GM12864 (cell line): ENCODE measurements at places on chromosomes 5 and 9.

DNA sequence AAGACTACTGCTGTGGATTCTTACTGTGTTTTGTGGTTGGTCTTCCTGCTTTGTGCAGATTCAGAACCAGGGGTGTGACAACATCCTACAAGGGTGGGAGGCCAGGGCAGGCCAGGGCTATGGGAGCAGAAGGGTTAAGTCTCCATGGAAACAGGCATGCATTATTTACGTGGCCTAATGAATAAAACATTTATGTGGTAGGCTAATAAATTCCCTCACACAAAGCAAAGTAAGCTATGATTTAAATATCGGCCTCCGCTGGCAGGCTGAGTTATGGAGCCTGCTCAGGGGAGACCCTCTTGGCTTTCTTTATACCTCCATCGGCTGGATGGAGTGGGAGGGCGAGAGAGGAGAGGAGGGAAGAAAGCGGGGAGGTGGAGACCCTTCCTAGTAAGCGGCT lies 230.3 kb upstream of the MVB12B start:
- no peak for DNase-seq

DNA sequence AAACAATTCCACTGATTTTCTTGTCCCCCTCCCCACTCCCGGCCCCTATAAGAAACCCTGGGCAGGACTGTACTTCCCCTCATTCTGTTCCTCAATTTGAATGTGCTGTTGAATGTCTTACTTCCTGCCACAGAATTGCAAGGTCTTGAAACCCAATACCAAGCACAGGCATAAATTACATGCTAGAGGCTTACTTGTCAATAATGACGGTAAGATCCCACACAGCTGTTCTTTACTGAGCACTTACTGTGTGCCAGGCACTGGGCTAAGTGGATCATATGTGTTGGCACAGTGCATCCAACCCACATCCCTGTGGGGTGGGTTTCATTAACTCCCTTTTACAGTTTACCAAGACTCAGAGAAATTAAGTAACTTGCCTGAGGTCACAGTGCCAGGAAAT lies 63.4 kb downstream of the MVB12B start:
- no peak for DNase-seq

GRCh38 chr9:706606-707459 lies 134.7 kb upstream of the DMRT1 start:
- DNase-seq, result no peak

DNA sequence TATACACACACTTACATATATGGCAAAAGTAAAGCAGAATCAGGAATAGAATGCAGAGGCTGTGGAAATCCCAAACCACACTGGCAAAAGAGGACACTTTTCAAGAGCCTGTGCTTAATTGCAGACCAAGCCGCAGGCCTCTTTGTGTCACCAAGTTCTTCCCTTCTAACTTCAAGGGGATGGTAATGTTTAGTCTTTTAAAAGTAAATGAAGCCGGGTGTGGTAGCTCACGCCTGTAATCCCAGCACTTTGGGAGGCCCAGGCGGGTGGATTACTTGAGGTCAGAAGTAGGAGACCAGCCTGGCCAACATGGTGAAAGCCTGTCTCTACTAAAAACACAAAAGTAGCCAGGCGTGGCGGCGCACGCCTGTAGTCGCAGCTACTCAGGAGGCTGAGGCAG lies 28.7 kb downstream of the ROR2 start:
- DNase-seq, result no peak

- no peak for DNase-seq
Measured at GRCh38 chr5:128869970-128870369, 95.3 kb upstream of the SLC27A6 start.

GRCh38 chr5:124713595-124713994 lies 32.8 kb downstream of the ZNF608 start:
- DNase-seq, result no peak

DNA sequence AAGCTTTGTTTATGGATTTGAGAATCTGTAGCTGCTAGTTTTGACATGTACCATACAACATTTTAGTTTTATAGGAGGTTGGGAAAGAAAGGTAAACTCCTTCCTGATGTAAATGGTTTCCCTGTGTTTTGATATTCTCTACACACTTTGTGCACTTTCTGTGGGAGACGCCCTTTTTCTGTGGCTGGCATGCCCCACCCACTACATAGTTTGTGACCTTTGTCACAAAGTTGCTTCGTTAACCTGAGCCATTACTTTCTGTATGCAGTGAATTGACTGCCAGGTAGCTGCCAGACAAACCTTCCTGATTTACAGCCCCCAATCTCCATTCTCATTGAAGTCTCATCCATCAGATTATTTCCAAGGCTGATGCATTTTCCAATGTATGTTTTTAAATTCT lies 90.6 kb downstream of the NLN start:
- no peak for DNase-seq

DNA sequence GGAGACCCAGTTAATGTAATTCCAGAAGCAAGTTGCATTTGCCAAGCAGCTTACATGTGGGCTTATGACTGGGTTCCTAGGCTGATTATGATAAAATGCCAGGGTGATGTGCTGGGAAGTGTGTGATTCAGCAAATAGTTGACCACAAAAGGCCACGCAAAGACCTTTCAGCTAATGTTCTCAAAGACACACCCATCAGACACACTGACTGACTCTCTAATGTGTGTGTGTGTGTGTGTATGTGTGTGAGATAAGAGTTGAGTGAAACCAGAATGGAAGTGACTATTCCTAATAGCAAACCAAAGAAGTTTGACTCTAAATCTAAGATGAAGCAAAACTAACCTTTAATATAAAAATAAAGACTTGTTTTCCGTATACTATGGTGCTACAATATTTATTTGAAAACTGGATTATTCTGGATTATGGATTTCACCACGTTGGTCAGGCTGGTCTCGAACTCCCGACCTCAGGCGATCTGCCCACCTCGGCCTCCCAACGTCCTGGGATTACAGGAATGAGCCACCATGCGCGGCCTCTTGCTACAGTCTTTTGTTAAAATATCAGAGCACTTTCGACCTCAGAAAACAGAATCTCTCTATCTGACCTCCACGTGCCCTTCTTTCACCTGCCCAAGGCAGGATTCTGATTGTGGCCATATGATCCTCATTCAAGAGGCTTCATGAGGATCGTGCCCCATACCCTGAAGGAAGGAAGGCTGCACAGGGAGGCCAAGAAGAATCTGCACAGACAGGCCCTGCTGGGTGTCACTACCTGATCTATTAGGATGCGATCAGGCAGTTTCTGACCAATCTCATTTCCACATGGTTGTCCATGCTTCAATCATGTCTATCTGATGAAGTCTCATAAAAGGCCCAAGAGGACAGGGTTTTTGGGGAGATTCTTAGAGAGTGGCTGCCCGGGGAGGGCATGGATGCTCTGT lies 75.6 kb downstream of the USP20 start:
- no peak for DNase-seq

GRCh38 chr5:165673499-165673898 lies 2168.1 kb downstream of the MAT2B start:
- DNase-seq, result no peak
